ENCODE measurements at places on chromosomes 2 and 18.

GRCh38 chr18:67876871-67877270, 360.4 kb upstream of the DSEL start:
- no peak for DNase-seq

- DNase-seq: no peak
Observed at GRCh38 chr18:45518311-45519155, 96.7 kb upstream of the SLC14A2 start.

- no peak for DNase-seq
Observed at GRCh38 chr2:5140347-5140746, 551.8 kb upstream of the SOX11 start.

DNA sequence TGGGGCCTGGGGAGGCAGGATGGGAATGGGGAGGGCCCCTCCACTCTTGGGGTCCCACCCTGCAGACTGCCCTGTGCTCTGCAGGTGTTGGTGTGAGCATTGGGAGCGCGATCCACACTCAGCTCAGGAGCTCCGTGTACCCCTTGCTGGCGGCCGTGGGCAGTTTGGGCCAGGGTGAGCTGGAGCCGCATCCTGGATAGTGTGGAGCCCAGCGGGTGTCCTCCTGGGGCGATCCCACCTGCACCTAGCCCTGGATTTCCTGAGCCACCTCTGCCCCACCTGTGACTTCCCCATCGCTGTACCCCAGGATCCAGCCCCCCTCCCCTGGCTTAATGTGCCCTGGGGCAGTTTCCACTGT, 2.6 kb downstream of the PROM2 start:
- no peak for DNase-seq

DNA sequence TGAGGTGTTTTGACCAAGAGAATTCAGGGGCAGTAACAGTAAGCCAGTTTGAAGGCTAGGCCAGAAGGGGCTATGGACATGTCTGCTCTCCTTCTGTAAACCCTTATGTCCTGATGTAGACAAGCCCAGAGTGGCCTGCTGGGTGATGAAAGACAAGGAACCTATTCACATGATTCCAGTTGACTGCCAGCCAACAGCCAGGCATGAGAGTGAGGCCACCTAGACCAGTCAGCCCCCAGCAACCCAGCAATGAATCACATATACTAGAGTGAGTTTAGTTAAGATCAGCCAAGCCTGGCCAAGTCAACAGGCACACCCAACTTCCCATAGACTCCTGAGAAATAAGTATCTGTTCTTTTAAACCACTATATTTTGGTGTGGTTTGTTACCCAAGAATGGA, 1889.7 kb upstream of the CELF4 start:
- no peak for DNase-seq

GRCh38 chr2:71683070-71683469, 229.7 kb downstream of the DYSF start:
- DNase-seq: no peak

All from activated naive CD4-positive, alpha-beta T cell (primary cell).